IMR-90 (cell line): ENCODE measurements at places on chromosomes 7 and 10. TPM values are rescaled to one million over a fixed set of nuclear protein-coding genes. Genes with fewer than 3 reads are reported as not detected.

- H3K27ac ChIP-seq = no peak overlapping the region
- no peaks in the 10 kb centered on the region for H3K27me3 ChIP-seq
- no peaks in the 10 kb centered on the region for H3K4me1 ChIP-seq
- no peak overlapping the region for H3K4me3 ChIP-seq
- H3K36me3 ChIP-seq = peaks cover 24% of the 10 kb centered on the region
Observed at GRCh38 chr10:119826771-119827170, 45.9 kb downstream of the MCMBP start.

- peaks cover 3% of the 10 kb centered on the region for H3K27me3 ChIP-seq
- no peaks in the 10 kb centered on the region for H3K36me3 ChIP-seq
- no peak overlapping the region for H3K27ac ChIP-seq
- H3K4me3 ChIP-seq = no peak overlapping the region
- no peak for DNase-seq
- no peaks in the 10 kb centered on the region; the same call in 1 of the 2 replicates for H3K4me1 ChIP-seq
Observed at GRCh38 chr7:28900311-28900710, 57.8 kb downstream of the TRIL start.

DNA sequence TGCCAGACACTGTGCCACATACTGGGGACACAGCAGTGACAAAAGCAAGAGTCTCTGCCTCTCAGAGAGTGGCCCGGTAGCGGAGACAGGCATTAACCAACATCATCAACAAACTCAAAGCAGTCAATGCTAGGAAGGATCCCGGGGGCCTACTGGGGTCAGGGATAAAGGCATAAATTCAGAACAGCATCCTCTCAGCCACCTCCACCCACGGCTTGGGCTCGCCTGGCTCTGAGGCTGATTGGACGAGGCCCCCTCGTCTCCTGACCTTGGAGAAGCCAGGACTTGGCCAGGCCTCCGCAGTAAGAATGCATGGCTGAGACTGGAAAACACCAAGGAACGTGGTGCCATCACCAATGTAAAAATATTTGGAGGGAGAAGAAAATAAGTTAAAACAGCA, 102.1 kb downstream of the ARHGAP22 start:
- no peaks in the 10 kb centered on the region for H3K27me3 ChIP-seq
- DNase-seq = no peak
- H3K4me3 ChIP-seq = no peak overlapping the region
- no peaks in the 10 kb centered on the region for H3K36me3 ChIP-seq
- peaks cover 16% of the 10 kb centered on the region for H3K4me1 ChIP-seq

DNA sequence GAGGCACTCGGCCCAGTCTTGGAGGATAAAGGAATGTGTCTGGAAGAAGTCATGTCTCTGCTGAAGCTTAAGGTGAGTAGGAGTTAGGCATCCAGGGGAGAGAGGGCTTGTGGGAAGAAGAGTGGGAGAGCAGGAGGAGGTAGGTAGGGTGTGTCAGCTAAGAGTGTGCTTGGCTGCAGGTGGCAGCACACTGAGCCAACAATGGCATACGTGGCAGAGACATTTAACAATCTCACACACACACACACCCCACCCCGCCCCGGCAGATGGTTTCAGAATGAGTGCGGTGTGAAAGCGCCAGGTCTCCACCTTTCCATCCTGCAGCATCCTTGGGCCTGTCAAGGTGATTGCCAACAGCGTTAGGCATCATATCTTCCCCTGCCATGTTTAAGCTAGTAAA, 11.2 kb upstream of the ARPC1A start:
- DNase-seq = no peak
- no peaks in the 10 kb centered on the region for H3K27me3 ChIP-seq
- H3K4me3 ChIP-seq = no peak overlapping the region
- no peaks in the 10 kb centered on the region for H3K4me1 ChIP-seq
- no peak overlapping the region for H3K27ac ChIP-seq
- no peaks in the 10 kb centered on the region for H3K36me3 ChIP-seq

UPF2 gene
- 14.3 and 22.8 TPM in 2 replicates for total RNA-seq

CRHR2 gene
- total RNA-seq = not detected in 2 replicates

GRCh38 chr7:47610506-47611044, 28.7 kb upstream of the TNS3 start:
- peaks cover 19% of the 10 kb centered on the region for H3K4me1 ChIP-seq
- no peaks in the 10 kb centered on the region for H3K36me3 ChIP-seq
- no peak overlapping the region for H3K4me3 ChIP-seq
- DNase-seq = peak; percentile 94
- H3K27me3 ChIP-seq = no peaks in the 10 kb centered on the region; the same call in 1 of the 2 replicates

- no peak for DNase-seq
- H3K4me3 ChIP-seq = no peak overlapping the region
- H3K4me1 ChIP-seq = peaks cover 2% of the 10 kb centered on the region; the same call in 1 of the 2 replicates
- H3K27me3 ChIP-seq = no peaks in the 10 kb centered on the region; the same call in 1 of the 2 replicates
- no peaks in the 10 kb centered on the region for H3K36me3 ChIP-seq
Observed at GRCh38 chr7:157299613-157300368, 37.0 kb upstream of the DNAJB6 start.

DNA sequence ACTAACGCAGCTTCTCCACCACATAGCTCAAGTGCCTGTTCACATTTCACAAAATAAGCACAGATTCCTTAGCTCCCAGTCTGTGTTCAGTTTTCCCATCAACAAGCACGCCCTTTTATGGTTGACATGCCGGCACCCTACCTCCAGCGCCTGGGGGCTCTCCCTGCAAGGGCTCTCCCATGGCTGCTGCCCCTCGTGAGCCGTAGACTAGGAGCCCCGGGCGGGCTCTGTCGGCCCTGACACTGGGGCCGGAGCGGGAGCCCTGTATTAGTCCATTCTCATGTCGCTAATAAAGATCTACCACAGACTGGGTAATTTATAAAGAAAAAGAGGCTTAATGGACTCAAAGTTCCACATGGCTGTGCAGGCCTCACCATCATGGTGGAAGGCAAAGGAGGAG, 34.0 kb upstream of the PRKAR1B start:
- no peak for DNase-seq
- H3K4me3 ChIP-seq = no peak overlapping the region
- no peaks in the 10 kb centered on the region for H3K4me1 ChIP-seq
- peaks cover 53% of the 10 kb centered on the region for H3K36me3 ChIP-seq
- H3K27ac ChIP-seq = no peak overlapping the region

DNA sequence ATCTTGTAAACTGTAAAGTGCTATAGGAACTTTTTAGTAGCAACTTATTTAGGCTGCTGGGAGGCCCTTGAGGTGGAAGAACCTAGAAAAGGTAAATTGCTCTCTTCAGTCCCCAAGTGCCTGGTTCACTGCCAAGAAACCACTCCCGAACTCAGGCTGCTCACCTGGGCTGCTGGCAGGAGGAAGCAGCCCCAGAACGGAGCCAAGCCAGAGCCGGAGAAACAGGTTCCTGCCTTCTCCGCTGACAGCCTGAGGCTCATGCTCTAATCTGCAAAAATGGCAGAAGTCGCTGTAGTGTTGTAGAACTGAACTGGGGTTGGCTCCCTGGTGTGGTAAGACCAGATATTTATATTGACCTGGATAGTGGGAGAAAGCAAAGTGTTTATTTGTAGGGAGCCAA, 136.0 kb downstream of the CUL2 start:
- no peak for DNase-seq
- no peaks in the 10 kb centered on the region for H3K4me1 ChIP-seq
- H3K27ac ChIP-seq = no peak overlapping the region
- no peaks in the 10 kb centered on the region for H3K36me3 ChIP-seq

CHST15 gene
- total RNA-seq = 0.18 and 0.28 TPM in 2 replicates

DNA sequence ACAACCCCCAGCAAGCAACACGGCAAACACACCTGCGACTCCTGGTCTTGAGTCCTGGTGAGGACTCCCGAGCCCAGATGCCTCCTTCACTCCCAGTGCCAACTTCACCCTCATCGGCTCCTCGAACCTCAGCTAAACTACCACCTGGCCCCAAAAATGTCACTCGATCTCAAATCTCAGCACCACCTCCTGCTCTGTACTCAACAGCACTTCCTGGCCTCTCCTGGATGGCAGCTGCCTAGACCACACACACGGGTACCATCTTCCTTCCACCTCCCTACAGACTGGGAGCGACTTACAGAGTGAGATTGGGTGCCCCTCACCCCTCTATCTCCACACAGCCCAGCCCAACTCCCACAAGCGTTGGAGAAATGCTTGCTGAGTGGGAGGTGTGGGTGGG, 123.9 kb upstream of the MGMT start:
- no peaks in the 10 kb centered on the region for H3K36me3 ChIP-seq
- no peaks in the 10 kb centered on the region; the same call in 1 of the 2 replicates for H3K27me3 ChIP-seq
- H3K27ac ChIP-seq = no peak overlapping the region
- no peaks in the 10 kb centered on the region; the same call in 1 of the 2 replicates for H3K4me1 ChIP-seq

DNA sequence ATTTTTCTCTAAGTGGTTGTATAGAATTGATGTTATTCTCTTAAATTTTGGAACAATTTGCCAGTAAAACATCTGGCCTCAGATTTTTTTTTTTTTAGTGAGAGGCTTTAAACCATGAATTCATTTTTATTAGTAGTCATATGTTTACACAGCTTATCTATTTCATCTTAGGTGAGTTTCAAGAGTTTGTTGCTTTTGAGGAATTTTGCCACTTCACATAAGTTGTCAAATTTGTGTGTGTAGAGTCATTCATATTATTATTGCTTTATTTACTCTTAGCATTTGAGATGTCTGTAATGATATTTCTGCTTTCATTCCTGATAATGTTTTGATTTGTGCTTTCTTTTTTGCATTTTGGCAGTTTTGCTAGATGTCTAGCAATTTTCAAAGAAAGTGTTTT, 132.1 kb downstream of the CCSER2 start:
- H3K27ac ChIP-seq = no peak overlapping the region
- H3K4me3 ChIP-seq = no peak overlapping the region
- DNase-seq = no peak
- H3K36me3 ChIP-seq = peaks cover 5% of the 10 kb centered on the region; the same call in 1 of the 2 replicates

TMEM196 gene
- not detected in 2 replicates for total RNA-seq

AIFM2 gene
- total RNA-seq = 1.7 and 2.0 TPM in 2 replicates

DENND2A gene
- 7.5 and 7.8 TPM in 2 replicates for total RNA-seq

GRCh38 chr10:90913774-90914420, 7.0 kb downstream of the ANKRD1 start:
- H3K27me3 ChIP-seq = no peaks in the 10 kb centered on the region
- peaks cover 1% of the 10 kb centered on the region for H3K4me1 ChIP-seq
- H3K27ac ChIP-seq = no peak overlapping the region
- DNase-seq = no peak
- no peaks in the 10 kb centered on the region; the same call in 1 of the 2 replicates for H3K36me3 ChIP-seq
- H3K4me3 ChIP-seq = no peak overlapping the region

DNA sequence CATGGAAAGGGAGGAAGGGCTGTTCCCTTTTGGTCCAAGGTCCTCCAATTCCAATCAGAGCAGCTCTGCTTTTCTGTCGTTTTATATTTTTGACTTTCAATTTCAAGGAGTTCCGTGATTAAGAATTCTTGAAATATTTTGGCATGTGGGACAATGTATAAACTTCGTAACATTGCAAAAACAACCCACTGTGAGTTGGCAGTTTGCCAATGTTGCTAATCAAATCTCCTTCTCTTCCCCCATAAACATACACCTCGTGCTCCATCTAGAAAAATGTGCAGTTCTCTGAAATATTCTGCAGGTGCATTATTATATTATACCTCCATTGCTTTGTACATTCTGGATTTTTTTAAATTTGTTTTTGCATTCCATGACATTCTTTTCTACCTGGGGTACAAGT, 49.8 kb downstream of the POU6F2 start:
- no peak overlapping the region for H3K4me3 ChIP-seq
- no peaks in the 10 kb centered on the region for H3K27me3 ChIP-seq
- no peak overlapping the region for H3K27ac ChIP-seq
- no peaks in the 10 kb centered on the region for H3K4me1 ChIP-seq

DNA sequence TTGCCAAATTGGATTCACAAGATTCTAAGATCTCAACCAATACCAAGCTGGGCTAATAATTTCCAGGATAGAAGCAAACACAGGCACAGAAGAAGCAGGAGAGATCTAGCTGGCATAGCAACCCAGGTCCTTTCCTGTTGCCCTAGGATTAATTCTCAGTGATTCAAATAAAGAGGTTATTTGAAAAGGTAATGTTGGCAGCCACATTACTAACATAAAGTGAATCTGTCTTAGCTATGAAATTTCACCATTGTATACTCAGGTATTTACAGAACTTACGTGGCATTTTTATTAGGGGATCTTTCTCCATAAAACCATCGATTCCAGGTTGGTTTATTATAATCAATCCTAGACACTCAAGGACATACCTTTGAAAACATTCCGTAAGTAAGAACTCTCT, 379.3 kb upstream of the POM121L12 start:
- H3K27me3 ChIP-seq = no peaks in the 10 kb centered on the region
- H3K4me1 ChIP-seq = no peaks in the 10 kb centered on the region
- no peak overlapping the region for H3K27ac ChIP-seq
- H3K4me3 ChIP-seq = no peak overlapping the region
- no peak for DNase-seq

GRCh38 chr7:134514663-134515062, 12.7 kb upstream of the AKR1B10 start:
- no peak overlapping the region for H3K4me3 ChIP-seq
- DNase-seq = peak; percentile 83
- H3K36me3 ChIP-seq = no peaks in the 10 kb centered on the region
- no peaks in the 10 kb centered on the region for H3K27me3 ChIP-seq
- peaks cover 2% of the 10 kb centered on the region; the same call in 1 of the 2 replicates for H3K4me1 ChIP-seq

CCDC7 gene
- 3.9 and 4.3 TPM in 2 replicates for total RNA-seq

DNA sequence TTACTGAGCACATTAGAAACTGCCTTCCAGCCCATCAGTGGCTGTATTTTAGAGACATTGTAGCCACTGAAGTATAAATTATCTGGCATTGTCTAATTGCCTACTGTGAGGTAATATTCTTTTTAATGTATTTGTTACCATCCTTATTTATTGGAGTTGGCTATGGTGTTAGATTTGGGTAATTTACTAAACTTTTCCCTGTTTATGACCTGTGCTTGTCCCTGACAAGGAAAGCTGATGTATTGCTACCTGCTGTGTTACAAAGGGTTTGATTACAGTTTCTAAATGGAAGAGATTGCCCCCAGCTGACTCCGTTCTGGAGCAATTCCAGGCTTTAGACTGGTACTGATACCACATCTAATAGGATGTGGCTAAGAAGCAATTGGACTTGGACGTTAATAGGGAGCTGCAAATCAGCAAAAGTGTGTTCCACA, 12.3 kb upstream of the ASCC1 start:
- H3K4me1 ChIP-seq = peaks cover 3% of the 10 kb centered on the region; the same call in 1 of the 2 replicates
- H3K27me3 ChIP-seq = no peaks in the 10 kb centered on the region
- no peak overlapping the region for H3K27ac ChIP-seq
- DNase-seq = no peak
- H3K4me3 ChIP-seq = no peak overlapping the region

DNA sequence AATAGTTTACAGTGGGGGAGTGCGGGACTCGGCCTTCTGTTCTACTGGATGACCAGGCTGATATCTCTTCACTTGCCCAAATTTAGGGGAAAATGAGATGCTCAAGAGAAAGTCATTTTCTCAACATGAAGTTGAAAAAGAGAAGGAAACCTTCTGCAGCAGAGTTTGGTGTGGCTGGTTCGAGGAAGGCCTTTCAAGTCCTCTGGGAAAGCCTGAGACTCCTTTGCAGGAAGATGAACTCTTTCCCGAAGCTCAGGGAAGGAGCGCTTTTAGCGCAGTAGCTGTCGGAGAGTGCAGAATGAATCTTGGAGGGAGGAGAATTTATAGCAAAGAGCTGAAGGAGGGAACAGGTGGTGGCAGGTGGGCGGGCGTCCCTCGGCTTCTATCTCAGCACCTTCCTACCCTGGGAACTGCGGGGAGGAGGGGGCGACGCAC, at the start of gene ATOH7:
ATOH7 (minus strand) TSS at position 297 of the 435 bp plus-strand sequence. CDS start 436 bp downstream, outside the sequence.
- H3K27ac ChIP-seq = peak within 1 kb of the TSS; percentile 61
- peak; percentile 7 for DNase-seq
- no peaks in the 10 kb centered on the region for H3K36me3 ChIP-seq
- no peaks in the 10 kb centered on the region; the same call in 1 of the 2 replicates for H3K4me1 ChIP-seq
- peaks cover 11% of the 10 kb centered on the region for H3K27me3 ChIP-seq
- H3K4me3 ChIP-seq = peak within 1 kb of the TSS; percentile 63

GRCh38 chr10:31000867-31001266, 30.8 kb downstream of the ZNF438 start:
- peaks cover 13% of the 10 kb centered on the region for H3K4me1 ChIP-seq
- DNase-seq = no peak
- H3K36me3 ChIP-seq = no peaks in the 10 kb centered on the region

- peaks cover 26% of the 10 kb centered on the region for H3K36me3 ChIP-seq
- no peaks in the 10 kb centered on the region for H3K4me1 ChIP-seq
- H3K27me3 ChIP-seq = no peaks in the 10 kb centered on the region
- H3K4me3 ChIP-seq = no peak overlapping the region
- DNase-seq = peak; percentile 62
Observed at GRCh38 chr10:99612167-99612831, 7.9 kb downstream of the SLC25A28 start.
